Astrocyte of the cerebellum (primary cell): ENCODE measurements at places on chromosomes 11 and 22.

DNA sequence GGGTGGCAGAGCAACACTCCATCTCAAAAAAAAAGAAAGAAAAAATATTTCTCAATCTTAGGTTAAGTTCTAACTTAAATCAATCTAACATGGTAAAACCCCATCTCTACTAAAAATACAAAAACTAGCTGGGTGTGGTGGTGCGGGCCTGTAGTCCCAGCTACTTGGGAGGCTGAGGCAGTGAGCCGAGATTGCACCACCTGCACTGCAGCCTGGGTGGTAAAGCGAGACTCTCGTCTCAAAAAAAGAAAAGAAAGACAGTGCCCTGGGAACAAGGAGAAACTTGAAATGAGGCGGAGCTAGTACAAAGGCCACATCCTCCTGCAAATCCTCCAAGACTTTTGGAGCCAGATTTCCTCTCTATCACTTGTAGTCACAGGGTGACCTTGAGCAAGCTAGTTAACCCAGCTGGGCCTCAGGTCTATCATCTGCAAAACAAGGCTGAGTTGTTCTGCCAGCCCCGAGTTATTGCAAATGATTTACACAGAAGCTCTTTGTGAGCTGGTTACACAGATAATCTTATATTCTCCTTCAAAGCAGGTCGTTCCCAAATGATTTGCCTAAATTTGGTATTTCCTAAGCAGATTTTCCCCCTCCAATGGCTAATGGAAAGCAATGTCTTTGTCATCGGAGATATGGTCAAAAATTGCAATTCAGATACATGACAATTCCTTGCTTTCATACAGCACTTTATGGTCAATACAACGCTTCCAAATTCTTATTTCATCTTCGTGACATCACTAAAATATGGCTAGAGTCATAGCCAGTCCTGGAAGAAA is 1.9 kb downstream of the ANKRD54 start:
- no peak for DNase-seq

- no peak for DNase-seq
Measured at GRCh38 chr22:41957941-41958556, 6.1 kb downstream of the SMIM45 start.

- no peak for DNase-seq
Measured at GRCh38 chr22:40679964-40680818, 907 bp downstream of the MCHR1 start.

DNA sequence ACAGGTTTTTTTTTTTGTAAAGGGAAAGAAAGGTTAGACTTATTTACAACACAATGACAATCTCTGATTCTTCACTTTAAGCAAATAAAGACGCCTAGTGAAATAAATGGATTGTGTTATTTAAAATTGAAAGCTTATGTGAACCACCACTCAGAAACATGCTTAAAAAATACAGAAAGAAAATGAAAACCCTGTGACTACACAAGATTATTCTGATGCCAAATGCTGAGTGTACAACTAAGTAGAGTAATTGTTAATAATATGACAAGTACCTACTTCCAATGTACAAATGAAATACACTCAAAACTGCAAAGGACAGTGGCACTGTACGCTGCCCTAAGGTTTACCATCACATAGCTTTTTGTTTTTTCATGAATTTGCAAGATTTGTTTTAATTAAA is 1.0 kb downstream of the BLID start:
- no peak for DNase-seq

DNA sequence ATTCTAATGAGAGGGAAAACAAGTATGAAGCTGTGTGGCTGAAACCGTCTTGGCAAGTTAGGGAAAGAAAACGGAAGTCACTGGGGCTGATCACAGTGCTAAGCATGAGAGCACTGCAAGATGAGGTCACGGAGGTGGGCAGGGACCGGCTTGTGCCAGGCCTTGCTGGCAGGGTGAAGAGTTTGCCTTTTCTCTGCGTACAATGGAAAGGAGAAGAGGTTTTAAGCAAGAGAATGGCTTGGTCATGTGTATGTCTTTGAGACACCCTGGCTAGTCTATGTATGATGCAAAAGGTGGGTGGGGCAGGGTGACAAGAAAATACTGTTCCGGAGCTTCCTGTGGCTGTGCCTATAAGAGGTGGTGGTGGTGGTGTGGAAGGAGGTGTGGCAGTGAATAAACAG is 567.9 kb downstream of the NTM start:
- DNase-seq = no peak

GRCh38 chr22:19666673-19667593 is 47.4 kb upstream of the SEPTIN5 start:
- DNase-seq = peak; percentile 66
